ENCODE measurements at places on chromosomes 7 and 10.

GRCh38 chr7:43925984-43926797 lies at the start of gene UBE2D4:
Gene UBE2D4 (plus strand): TSS chr7:43926436. CDS start chr7:43926533, 97 bp downstream.
- peak; percentile 86 for DNase-seq

GRCh38 chr7:48782511-48782910 lies 141.8 kb upstream of the CDC14C start:
- no peak for DNase-seq

DNA sequence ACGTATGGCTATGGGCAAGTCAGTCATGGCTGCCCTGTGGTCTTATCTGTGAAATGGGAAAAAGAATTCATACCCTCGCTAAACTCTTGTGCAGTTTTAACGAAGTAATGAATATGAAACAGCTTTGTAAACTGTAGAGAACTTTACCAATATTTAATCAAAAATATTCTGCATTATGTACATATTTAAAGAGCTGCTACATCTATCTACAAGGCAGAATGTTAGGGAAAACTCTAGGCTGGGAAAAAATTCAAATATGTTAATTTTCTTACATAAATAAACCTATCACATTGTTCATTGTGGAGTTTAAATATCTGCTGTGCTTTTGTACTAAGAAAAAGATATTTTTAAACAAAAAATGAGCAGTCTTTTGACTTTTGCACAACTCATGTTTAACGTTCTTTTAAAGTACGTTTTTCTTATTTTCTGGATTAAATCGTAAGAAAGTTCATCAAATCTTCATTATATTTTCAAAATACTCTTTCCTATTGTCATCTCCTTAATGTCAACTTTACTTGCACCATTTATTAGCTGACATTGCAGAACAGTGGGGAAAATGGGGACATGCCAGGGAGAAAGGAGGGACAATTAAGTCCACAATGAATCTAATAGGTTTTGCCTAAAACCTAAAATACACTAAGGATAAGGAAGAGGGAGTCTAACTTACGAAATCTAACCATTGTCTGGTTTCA lies 57.5 kb downstream of the ICA1 start:
- no peak for DNase-seq

DNA sequence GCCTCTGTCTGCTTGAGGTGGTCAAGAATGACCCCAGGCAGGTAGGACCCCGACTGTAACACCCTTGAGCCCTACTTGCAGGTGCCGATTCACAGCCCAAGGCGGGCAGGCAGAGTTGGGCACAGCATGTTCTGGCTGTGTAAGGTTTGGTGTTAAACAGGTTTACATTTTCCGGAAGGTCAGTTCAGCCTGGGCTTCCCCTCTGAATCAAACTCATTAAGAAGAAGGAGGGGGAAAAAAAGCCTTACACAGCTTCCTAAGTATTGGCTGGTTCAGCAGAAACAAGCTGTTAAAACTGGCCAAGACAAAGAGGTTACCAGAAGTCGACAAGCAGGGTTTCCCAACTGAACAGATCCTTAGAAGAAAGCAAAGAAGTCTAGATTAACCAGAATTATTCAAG lies 132.7 kb downstream of the PRPF18 start:
- no peak for DNase-seq

DNA sequence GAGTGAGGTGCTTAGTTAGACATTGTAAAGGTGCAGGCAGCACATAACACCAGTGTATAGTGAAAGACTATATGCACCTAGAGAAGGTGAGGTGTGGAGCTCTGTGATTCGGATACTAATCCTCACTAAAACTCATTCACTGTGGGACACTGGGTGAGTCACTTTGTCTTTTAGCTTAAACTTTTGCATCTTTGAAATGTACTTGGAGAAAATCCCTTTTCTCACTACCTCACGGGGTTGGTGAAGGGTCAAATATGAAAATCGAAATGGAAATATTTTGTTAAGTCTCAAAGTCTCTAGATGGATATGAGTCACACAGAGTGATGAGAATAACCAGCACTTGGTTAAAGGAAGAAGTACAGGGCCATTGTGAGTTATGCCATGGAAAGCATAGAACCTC lies 38.0 kb downstream of the MDFIC start:
- DNase-seq, result no peak

- peak; percentile 74 for DNase-seq
These were observed 270.5 kb upstream of the MKLN1 start for GRCh38 chr7:131057015-131057793.

Measured in CD4-positive, alpha-beta T cell treated with Interleukin-1 beta for 1 hour (primary cell).